ENCODE measurements at places on chromosomes 3 and 15.

- no peak for DNase-seq
Measured at GRCh38 chr3:71893702-71894479, 108.9 kb upstream of the PROK2 start.

- DNase-seq, result no peak
Measured at GRCh38 chr3:159488602-159489001, 500.0 kb upstream of the IL12A start.

GRCh38 chr15:98937413-98938104 lies 70.0 kb downstream of the PGPEP1L start:
- DNase-seq, result no peak

DNA sequence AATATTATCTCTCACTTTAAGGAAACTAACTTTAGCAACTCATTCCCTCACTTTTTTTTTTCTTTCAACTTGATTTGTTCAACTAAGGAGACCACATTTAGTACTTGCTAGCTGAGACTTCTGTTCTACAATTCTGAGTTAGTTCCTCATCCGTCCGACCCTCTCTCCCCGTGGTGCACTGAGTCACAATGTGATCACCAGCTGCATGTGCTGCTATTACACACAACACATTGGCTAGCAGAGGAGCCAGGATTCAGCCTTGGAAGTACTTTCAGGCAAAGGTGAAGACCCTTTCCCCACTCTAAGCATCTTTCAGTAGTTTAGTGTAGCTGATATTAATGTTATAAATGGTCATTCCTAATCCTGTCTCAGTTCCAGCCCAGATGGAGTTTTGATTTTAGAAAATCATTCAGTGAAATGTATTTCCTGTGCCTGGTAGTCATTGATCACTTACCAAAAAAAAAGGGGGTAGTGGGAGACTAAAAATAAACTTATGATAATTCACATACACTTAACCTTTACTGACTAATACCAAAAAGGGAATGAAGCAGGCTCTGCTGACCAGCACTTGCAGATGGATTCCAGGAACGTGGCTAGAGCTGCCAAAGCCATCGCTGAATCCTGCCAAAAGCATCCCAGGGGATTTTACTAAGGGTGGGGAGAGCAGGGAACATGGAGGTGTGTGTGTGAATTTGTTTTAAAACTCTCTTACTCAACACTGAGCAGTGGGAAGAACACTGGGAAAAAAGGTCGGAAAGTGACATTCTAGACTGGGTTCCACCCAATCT lies 424.8 kb downstream of the LPP start:
- no peak for DNase-seq

DNA sequence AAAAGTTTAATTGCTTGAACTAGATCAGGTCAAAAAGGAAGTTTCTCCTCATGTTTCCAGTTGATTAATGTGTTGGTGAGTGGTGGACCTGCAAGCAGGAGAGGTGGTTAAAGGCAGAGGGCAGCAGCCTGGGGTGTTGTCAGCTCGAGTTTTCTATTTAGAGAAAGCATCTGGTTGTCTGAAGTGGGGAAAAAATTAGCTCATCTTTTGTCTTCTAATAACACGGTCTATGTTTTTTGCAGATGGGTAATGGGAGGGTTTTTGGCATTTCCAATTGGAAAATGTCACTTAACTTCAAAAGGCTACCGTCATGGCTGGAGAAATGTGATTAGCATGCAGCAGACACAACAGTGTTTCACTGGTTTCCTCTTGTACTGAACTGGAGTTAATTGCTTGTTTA lies 122.6 kb downstream of the ITPR1 start:
- DNase-seq, result no peak

DNA sequence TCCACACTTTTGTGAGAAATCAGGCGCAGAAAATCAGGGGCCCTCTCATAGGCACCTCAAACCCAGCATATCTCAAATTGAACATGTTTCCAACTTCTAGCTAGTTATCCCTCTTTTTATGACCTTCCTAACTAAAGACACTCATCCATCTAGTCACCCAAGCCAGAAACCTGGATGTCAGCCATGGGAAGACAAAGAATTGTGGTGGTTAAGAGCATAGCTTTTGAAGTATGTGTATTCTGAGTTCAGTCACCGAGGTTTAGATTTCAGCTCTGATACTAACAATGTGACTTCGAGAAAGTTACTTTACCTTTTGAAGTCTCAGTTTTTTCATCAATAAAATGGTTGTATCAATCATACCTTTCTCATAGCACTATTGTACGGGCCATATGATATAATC lies 495.5 kb downstream of the NLGN1 start:
- DNase-seq, result no peak

DNA sequence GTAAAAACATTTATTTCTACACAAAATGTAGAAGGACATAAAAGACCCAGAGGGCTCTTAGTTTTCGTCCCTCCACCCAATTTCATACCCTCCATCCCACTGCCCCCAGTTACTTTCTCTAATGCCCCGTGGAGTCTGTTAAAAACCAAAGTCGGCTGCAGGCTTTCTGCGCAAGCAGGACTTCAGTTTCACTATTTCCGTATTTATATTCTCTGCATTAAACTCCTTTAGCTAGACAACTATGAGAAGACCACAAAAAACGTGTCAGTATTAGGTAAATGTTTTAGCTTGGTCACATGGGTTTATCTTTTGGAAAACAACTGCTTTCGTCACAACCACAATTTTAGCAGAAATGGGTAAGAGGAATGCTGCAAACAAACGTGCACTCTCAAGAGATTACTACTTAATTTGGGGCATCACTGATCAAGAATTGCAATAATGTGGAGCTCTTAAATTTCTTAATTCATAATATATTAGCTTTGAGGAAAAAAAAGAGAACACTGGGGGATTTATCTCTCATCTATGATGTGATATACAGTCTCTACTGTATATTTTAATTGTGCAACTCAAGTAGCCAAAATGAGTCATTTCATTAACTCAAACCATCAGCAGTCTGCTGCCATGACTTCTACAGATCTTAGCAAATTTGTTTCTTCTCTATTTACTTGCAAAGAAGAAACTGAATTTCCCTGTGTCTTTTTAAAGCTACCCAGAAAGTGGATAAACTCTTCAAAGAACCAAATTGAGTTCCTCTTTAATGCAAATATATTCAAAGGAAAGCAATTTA lies 740 bp upstream of the NSMCE3 start:
- no peak for DNase-seq

DNA sequence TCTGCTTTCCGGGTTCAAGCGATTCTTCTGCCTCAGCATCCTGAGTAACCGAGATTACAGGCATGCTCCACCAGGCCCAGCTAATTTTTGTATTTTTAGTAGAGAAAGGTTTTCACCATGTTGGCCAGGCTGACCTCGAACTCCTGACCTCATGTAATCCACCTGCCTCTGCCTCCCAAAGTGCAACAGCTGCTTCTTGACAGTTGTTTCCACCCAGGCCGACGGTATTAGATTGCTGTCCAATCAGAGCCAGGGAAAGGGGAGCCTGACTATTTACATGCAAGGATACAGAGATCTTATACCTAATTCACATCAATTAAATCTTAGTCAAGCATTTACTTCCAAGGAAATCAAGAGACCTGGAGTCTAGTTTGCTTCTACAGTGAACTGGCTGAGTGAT lies 4.0 kb upstream of the CAPN3 start:
- no peak for DNase-seq

DNA sequence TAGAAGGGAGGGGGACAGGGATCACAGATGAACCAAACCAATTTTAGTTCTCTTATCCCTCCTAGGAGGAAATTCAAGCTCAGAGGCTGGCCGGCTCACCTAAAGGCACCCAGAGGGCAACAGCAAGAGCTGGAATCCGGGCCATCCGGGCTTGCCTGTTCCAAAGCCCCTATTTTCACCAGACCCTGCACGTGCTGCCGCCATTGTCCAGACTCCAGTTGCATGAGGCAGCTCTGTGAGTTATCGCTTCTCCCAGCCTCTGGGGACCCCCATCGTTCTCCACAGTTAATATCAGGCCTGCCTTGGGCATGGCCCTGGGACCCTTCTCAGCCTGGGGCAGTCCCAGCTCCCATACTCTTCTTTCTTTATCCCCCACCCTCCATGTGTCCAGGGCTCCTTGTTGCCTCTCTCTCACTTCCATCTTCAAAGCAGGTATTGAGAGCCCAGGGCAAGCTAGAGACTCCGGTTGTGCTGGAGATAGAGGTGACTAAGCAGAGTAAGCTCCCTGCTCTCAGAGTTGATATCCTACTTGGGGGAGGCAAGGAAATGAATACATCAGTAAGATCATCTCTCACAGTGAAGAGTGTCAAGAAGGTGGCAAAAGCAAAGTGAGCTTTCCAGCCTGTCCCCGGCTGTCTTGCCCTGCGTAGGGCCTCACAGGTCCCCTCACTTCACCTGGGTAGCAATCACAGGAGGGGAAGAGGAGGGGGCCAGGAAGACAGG lies 322.8 kb downstream of the UACA start:
- DNase-seq, result no peak

- DNase-seq, result no peak
Measured at GRCh38 chr3:184590795-184591194, 29.2 kb downstream of the EPHB3 start.

- DNase-seq, result no peak
Measured at GRCh38 chr15:70343961-70344621, 246.4 kb upstream of the TLE3 start.

- DNase-seq, result peak; percentile 80
Measured at GRCh38 chr15:73560501-73561117, 72.6 kb downstream of the NPTN start.

DNA sequence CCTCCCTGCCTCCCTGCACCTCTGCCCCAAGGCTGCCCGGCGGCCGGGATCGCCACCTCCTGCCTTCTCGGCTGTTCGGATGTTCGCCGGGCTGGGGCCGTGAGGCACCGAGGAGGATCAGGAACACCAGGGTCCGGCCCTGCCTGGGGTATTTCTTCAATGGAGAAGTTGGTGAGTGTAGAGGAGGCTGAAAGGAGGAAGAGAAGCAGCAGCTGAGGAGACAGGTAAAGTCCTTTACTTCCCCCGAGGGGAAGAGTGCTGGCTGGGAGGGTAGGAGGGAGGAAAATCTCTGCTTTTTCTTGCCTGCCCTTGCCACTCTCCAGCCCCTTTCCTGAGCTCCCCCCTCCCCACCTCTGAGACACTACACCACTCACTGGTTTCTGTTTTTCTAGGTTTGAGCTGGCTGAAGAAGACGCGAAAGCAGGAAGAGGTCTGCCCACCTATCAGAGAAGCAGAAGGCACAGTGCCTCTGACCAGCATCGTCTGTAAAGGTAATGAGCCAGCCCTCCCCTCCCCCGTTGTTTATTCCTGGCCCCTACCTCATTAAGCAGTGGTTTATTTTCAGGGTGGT lies 519 bp downstream of the ASB7 start:
- DNase-seq, result no peak
